Stimulated activated CD4-positive, alpha-beta T cell treated with anti-CD3 and anti-CD28 coated beads, Interleukin-1b, Interleukin-23, amount 100 ng/mL, for 1 hour (primary cell): ENCODE measurements at places on chromosomes 6 and 20.

DNA sequence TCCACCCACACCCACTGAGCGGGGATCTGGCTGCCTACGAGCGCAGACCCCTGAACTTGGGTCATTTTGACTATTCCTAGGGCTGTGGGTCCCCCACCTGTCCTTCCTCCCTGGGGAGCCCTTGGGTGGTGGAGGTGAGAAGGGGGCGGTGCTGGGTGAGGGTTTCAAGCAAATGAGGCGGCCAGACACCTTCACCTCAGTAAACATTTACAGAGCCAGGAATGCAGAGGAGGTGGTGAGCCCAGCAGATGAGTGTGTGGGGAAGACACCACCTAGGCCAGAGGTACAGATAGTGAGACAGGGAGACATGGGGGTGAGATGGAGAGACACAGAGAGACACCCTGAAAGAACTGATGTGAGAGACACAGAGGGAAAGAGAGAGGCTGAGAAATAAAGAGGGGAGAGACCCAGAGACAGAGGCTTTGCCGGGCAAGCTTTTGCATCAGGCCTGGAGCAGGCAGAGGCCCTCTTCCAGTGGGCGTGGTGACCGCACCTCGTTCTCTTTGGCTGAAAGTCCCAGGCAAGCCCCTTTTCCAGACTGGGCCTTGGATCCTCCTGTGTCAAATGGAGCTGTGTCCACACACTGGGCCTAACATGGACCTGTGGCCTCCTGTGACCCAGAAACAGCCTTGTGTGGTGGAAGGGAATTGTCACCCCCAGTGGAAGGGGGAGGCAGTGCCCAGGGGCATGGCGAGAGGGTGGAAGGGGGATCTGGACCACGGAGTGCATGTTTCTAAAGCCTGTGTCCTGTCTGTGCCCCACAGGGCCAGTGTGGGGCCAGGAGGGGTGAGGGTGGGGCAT is 29.7 kb downstream of the CEBPB start:
- no peak for DNase-seq

DNA sequence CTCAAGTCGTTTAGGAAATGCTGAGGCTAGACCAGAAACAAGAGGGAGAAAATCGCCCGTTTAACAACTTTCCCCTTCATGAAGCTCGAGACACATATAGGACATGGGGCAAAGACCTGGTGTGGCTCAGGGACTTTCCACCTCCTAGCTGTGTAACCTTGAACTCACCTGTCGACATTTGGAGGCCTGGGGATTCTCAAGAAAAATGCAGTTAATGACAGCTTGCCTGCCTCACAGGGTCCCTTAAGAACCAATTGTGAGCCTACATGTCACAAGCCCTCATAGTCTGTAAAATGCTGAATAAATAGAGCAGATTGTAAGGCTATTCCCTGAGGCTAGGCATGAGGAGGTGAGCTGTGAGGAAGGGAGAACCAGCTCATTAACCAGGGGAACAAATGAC is 35.1 kb downstream of the MGME1 start:
- no peak for DNase-seq

GRCh38 chr20:11067359-11067758 is 393.6 kb upstream of the JAG1 start:
- no peak for DNase-seq

DNA sequence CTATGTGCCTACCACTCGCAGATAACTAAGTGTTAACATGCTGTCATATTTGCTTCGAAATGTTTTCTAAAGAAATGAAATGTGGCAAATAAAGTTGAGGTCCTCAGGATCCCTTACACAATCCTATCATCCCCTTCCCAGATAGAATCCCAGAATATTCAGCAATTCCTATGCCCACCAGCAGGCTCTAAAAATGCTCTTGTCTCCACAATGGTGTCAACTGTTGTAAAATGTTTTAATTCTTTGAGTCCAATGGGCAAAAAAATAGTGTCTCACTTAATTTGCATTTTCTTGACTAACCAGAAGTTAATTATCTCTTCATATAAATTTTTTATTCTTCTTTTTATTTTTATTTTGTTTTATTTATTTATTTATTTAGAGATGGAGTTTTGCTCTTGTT is 103.9 kb upstream of the MAP7 start:
- no peak for DNase-seq

DNA sequence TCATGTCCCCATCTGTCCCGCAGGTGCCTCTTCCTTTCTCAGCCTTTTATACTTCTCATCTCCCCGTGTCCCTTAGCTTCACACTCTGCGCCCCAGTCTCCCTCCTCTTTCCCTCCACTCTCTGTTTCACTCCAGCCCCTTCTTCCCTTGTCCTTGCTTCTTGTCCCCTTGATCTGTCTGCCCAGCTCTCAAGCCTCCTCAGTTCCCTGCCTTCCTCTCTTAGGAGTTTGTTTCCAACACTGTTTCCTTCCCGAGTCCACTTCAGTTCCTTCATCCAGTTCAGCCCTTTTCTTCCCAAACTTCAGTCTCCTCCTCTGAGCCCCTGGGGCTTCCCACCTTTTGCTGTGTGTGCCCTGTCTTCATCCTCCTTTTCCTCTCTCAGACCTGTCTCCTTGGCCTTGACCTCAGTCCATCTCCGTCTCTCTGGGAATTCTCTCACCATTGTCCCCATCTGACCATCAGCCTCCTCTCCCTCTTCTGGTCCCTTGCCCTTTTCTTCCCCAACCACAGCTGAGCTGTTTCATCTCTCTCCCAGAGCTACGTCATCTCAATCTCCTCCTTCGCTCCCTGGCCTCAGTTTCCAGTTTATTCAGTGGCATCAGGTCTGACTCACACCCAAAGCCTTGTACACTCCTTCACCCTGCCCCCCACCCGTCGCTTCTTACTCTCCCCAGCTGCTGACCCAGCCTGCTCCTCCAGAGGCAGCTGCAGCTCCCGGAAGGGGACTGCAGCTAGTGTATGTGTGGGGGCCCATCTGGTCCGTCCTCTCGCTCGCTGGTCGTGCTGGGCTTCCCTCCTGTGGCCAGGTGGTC is 2.7 kb upstream of the DDR1 start:
- DNase-seq, result no peak

GRCh38 chr20:62225820-62226635 is 6.0 kb upstream of the HRH3 start:
- no peak for DNase-seq

DNA sequence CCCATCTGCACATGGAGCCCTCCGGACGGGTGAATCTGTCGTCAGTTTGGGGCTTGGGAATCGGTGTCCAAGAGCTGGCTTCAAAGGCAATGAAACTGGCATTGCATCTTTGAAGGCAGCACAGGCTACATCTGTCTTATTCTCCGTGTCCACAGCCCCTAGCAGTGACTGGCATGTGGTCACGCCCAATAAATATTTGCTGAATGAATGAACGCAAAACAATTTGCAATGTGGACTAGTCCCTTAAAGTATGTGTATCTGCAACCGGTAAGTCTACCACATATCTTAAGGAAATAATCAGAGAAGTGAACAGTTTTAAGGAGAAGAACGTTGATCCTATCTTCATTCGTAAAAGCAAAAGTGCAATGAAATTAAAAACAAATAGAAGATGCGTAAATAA is 8.0 kb upstream of the PMEPA1 start:
- DNase-seq, result no peak

GRCh38 chr6:52454556-52454955 is 34.4 kb downstream of the EFHC1 start:
- DNase-seq, result no peak

DNA sequence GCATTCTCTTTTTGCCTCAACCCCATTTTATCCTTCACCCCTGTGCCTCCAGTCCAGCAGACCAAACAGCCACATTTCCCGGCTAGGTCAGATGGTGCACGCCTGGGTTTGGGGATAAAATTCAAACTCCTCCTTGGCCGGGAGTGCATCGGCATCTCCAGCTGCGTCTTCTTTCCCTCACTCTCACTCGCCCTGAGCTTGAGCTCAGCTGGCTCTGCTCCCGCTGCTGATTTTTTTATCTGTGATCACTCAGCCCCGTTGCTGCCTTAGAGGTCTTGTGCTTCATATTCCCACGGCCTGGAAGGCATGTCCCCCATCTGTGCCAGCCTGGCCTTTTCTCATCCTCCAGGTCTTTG is 6.8 kb upstream of the EZR start:
- no peak for DNase-seq

DNA sequence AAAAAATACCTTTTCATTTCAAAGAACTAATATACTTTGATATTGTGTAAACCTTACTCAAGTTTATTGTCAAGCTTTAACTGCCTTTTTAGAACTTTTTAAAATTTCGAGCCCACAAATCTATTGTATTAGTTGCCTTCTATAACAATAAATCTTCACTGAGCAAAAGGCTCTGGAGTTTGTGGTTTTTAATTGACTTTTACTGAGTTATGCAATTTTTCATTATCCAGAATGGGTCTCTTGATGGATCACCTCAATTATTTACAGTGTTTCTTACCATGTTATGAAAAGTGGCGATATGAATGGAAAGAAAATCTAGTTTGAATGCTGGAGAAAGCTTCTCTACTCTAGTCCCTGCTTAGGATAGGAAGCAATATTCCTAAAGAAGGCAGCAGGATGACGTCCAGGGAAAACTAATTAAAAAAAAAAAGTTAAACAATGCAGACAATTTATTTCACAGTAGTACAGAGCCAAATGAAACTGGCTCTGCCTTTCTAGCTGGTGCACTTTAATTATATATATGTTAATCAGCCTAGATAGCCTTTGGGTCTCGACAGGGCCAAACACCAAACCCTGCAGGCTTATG is 5.0 kb downstream of the ID4 start:
- no peak for DNase-seq

- DNase-seq, result no peak
These were observed 64.3 kb downstream of the ZFP64 start for GRCh38 chr20:52127309-52127708.

- DNase-seq, result no peak
These were observed 50.1 kb downstream of the SSR1 start for GRCh38 chr6:7262746-7263518.

DNA sequence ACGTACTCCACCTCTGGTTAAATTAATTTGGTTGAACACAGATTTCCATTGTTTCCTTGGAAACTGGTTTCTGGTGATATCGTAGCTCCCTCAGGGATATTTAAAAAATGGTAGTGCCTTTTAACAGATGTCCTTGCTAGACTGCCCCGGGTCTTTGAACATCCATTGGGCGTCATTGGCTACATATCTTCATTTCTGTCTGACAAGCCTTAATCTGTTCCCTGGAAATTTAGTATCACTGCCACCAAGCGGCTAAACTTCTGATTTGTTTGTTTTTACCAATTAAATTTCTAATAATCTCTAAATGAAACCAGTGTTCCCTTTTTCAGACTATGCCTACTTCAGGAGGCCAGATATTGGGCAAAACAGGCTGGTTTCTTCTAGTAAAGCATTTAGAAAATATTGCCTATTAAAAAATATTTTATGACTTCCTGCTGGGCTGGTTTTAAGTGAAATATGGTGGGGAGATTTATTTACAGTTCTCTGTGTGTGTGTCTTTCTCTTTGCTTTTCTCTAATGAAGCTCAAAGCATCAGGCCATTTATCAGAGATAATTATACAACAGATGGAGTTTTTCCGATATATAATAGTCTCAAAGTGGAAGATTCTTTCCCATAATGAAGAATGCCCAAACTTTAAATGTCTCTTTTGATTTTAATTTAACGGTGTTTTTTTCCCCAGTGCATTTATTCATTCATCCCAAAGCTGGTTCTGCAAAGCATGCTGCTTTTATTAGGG is 249.5 kb downstream of the ZFAND3 start:
- DNase-seq, result no peak

DNA sequence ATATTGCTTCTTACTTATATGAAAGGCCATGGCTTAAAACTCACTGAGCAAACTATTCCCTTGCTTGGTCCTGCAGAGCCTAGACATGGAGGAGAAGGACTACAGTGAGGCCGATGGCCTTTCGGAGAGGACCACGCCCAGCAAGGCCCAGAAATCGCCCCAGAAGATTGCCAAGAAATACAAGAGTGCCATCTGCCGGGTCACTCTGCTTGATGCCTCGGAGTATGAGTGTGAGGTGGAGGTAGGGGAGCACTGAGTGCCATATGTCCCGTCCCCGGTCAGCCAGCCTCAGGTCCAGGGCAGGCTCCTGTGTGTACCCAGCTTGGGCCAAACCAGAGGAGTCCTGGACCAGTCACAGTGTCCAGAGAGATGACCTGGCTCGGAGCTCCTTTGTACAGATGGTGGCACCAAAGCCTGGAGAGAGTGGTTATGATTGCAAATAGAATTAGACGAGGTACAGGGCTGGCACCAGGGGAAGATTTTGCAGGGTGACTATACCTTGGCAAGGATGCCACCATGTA is 21.0 kb downstream of the EPB41L1 start:
- DNase-seq, result no peak

GRCh38 chr6:168149015-168149414 is 70.0 kb upstream of the FRMD1 start:
- no peak for DNase-seq

DNA sequence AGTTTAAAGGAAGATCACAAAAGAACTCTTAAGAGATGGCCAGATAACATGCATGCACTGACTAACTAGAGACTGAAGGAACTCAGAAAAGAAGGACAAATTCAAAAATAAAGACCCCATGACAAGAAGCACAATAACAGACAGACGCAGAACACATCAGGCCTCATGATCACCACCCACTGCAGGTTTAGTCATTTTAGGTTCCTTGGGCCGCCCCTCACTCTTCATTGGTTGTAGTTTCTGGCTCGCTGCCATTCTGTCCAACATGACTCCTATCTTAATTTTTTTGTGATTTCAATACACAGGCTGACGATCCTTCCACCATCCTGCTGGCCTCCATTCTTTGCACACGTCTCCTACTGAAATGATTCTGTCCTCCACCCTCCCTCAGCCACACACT is 21.6 kb downstream of the STX7 start:
- DNase-seq, result no peak

DNA sequence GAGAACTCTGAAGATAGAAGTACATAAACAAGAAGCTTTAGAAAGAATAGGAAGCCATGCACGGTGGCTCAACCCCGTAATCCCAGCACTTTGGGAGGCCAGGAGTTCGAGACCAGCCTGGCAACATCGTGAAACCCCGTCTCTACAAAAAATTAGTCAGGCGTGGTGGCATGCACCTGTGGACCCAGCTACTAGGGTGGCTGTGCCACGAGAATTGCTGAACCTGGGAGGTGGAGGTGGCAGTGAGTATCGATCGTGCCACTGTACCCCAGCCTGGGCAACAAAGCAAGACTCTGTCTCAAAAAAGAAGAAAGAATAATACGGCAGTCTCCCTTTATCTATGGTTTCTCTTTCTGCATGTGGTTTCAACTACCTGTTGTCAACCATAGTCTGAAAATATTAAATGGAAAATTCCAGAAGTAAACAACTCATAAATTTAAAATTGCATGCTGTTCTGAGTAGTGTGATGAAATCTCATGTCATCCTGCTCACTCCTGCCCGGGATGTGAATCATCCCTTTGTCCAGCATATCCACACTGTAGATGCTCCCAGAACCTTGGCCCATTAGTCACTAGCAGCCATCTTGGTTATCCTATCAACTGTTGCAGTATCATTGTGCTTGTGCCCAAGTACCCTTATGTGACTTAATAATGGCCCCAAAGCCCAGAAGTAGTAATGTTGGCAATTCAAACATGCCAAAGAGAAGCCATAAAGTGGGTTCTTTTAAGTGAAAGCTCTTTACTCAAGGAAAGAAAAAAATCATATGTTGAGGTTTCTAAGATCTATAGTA is 22.1 kb downstream of the DEK start:
- no peak for DNase-seq
